Effector memory CD8-positive, alpha-beta T cell (primary cell): ENCODE measurements at places on chromosomes 2 and 18.

- no peak for DNase-seq
These were observed 29.7 kb upstream of the APCDD1 start for GRCh38 chr18:10424585-10425307.

DNA sequence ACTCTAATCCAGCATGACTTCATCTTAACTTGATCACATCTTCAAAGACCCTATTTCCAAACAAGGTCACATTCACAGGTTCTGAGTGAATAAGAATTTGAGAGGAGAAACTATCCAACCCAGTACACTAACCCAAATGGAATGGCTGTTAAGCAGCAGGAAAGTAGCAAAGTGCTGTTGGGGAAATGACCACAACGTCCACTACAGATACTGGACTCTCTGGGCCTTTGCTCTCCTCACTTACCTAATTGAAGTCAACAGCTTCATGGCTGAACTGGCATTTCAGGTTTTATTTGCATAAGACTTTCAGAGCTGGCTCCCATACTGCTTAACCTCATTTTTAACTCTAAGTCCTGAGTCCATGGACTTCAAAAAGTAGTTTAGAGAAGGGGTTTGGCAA, 38.0 kb upstream of the ACVR2A start:
- no peak for DNase-seq

- DNase-seq = no peak
These were observed 45.9 kb downstream of the OTX1 start for GRCh38 chr2:63096491-63096890.

- DNase-seq = no peak
These were observed 397.3 kb downstream of the ARHGAP15 start for GRCh38 chr2:143526498-143526897.
